Stimulated activated CD8-positive, alpha-beta memory T cell treated with anti-CD3 and anti-CD28 coated beads, Interleukin-12 subunit alpha, Interleukin-12 subunit beta, amount 100 ng/mL, for 1 hour (primary cell): ENCODE measurements at places on chromosomes 11 and 22.

GRCh38 chr22:23278883-23279675 is 98.8 kb downstream of the BCR start:
- DNase-seq = peak; percentile 3

DNA sequence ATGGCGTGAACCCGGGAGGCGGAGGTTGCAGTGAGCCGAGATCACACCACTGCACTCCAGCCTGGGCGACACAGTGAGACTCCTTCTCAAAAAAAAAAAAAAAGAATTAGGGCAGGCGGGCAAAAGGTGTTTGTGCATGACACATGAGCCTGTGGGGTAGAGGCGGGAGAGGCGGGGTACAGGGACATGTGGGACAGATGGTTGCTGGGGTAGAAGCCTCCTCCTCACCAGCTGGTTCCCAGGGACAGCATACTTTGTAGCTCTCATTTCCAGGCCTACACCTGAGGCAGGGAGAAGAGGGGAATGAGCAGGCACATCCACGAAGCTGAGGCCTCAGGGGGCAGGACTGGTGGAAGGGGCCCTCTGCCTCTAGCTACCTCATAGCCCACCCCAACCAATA is 23.7 kb downstream of the YWHAH start:
- no peak for DNase-seq

- no peak for DNase-seq
Measured at GRCh38 chr11:19982774-19983495, 177.3 kb downstream of the DBX1 start.

DNA sequence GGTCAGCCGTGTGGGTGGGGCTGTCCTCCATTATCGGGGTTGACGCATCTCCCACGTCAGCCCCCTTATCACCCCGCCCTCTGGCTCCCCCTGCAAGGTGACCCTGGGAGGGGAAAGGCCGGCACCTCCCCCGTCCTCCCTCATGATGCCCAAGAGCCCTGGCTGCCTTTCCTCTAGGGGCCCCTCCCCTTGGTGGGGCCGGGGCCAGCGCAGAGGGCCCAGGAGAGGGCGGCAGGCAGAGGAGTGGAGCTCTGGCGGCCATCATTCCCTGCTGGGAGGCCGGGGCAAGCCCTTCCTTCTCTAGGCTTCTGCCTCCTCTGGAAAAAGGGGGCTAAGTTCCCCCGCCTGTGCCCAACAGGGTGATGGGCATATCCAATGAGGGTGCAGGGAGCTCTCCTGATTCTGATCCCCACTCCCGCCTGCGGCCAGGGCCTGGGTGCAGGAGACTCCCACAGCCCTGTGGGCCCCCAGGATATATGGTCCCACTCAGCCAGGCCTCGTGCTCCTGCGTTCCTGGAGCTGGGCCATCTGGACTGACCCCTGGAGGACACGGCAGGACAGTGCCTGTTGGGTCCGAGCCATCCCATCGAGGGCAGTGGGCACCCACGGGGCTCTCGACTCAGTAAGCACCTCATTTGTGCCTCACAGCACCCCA is 12.3 kb downstream of the MYRF start:
- DNase-seq = no peak

DNA sequence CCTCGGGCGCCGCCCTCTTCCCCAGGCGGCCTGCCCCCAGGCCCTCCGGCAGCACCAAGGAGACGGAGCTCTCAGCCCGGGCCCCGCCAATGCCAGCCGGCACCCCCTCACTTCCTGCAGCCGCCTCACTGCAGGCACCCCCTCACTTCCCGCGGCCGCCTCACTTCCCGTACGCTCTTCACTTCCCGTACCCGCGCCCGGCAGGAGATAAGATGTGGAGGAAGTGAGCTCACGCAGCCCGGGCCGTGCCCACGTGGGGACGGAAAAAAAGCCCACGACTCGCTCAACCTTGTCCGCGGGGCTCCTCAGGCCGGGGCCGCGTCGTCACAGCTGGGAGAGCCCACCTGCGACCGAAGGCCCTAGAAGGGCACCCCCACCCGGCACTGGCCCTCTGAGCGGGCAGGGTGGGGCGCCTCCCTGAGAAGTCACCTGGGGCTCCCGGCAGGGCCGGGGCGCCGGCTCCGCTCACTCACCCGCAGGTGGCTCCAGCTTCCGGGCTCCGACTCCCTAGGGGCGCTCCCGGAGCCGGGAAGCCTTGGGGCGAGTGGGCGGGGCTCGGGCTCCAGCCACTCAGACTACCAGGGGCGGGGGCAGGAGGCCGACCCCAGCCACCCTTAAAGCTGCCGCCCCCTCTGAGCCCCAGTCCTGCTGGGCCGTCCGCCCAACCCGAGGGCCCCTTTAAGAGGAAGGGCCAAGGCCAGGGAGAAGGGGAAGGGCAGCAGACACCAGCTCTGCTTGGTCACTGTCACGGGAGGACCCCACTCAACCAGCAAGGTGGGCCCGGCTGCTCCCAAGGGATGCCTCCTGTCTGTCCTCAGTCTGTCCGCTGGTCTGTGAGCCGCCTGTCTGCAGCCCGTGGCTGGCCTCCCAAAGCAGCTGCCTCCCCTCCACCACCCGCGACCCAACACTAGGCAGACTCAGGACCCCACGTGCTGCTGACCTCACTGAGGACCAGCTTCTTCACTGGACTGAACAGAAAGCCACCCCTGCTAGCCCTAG is 31.4 kb downstream of the PISD start:
- DNase-seq = peak; percentile 80

- no peak for DNase-seq
Measured at GRCh38 chr22:31346733-31347250, 646 bp upstream of the PATZ1 start.

GRCh38 chr22:48721395-48721669 is 1106.3 kb downstream of the BRD1 start:
- DNase-seq = no peak

DNA sequence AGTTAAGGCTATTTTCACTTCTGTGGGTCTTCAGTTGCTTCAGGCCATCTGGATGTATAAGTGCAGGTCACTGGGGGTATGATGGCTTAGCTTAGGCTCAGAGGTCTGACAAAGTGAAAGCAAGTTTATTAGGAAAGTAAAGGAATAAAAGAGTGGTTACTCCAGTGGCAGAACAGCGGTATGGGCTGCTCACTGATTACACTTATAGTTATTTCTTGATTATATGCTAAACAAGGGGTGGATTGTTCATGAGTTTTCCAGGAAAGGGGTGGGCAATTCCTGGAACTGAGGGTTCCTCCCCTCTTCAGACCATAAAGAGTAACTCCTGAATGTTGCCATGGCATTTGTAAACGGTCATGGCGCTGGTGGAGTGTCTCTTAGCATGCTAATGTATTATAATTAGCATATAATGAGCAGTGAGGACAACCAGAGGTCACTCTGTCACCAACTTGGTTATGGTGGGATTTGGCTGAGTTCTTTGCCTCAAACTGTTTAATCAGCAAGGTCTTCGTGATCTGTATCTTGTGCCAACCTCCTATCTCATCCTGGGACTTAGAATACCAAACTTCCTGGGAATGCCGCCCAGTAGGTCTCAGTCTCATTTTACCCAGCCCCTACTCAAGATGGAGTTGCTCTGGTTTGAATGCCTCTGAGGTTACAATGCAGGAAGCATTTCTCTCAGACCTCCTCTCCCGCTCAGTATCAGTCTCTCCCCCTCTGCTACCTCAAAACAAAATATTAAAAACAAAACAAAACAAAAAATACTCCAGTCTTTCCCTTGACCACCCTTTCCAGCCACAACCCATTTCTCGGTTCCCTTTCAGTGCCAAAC is 106.6 kb upstream of the SLC22A12 start:
- DNase-seq = no peak

GRCh38 chr11:71423181-71423790 is 24.9 kb downstream of the DHCR7 start:
- no peak for DNase-seq

DNA sequence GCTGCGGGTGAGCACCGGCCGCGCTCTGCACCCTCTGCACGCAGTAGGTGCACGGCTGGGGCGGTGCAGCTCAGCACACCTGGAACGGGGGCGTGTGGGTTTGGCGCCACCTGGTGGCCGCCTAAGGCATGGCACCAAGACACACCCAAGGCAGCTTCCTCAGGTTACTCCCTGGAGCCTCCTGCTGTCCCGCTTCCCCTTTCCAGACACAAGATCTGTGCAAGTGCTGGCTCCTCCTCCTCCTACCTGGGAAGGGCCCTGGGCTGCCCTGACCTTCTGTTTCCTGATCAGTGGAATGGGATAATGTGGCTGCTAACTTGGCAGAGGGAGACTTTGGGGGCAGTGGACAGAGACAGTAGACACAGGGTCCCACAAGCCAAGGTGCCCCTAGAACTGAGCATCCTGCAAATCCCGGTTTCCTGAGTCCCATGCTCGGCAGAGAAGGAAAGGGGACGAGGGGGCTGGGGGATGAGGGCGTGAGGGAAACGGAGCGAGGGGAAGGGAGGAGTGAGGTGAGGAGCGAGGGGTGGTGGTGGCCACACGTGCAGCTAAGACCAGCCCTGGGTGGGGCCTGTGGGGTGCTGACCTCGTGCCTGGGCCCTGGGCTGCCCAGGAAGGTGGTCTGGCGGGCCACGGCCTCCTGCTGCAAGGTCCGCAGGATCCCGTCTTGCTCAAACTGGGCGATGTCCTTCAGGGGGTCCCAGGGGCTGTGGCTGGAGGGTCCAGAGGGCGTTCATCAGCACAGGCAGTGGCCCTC is 34.8 kb upstream of the CARS1 start:
- peak; percentile 40 for DNase-seq

DNA sequence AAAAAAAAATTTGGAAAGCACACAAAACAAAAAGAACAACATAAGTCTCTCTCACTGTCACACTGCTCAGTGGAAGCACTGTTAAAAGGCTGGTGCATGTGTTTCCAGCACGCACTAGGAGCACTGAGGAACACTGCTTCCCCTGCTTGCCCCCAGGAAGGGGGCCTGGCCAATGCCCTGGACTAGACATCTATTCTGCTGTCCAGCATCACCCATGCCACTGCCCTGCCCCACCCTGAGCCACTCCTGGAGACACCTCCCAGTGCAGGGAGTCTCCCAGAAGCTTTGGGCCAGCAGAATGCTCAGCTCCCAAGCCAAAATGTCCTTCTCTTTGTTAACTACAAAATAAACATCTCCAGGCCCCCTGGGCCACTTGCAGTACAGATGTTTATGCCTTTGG is 49.7 kb upstream of the EMID1 start:
- no peak for DNase-seq

DNA sequence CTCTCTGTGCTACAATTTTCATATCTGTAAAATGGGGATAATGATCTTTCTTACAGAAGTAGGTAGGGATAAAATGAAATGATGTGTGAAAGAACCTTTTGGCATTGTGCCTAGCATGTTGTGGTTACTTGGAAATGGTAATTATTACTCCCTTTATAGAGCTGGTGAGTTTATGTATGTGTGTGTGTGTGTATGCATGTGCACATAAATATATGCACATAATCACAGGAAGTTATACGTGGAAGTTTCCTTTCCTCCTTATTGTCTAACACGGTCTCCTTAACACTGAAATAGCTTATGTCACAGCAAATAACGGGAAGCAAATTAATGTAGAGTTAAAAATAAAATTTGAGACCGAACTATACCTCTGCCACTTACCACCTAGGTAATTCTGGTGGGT is 163.7 kb upstream of the ZBED5 start:
- DNase-seq = no peak

DNA sequence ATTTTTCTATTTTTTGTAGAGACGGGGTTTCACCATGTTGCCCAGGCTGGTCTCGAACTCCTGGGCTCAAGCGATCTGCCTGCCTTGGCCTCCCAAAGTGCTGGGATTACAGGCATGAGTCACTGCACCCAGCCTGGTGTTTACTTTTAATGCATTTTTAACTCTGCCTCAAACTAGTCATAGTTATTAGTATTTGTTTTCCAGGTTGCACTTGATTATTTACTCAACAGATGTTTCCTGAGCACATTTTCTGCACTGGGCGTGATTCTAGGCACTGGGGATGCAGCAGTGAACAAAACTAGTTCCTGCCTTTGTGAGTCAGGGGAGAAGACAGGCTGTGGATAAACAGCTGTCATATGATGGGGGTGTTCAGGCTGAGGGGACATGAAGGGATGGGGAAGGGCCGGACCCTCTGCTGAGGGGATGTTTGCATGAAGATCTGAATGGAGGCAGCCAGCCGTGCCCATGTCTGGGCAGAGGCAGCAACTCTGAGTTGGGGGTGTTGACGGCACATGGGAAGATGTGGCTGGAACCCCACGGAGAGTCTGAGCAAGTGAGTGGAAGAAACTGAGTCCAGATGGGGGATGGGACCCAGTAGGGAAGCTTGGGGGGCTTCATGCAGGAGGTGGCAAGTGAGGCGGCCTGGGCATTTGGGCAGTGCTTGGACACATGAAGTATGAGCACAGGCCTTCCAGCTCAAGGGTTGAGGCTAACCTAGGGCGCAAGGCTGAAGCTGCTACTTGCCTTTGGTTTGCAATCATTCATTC is 34.4 kb downstream of the MPPED1 start:
- no peak for DNase-seq

GRCh38 chr22:43828725-43828997 is 16.6 kb upstream of the EFCAB6 start:
- DNase-seq = no peak

DNA sequence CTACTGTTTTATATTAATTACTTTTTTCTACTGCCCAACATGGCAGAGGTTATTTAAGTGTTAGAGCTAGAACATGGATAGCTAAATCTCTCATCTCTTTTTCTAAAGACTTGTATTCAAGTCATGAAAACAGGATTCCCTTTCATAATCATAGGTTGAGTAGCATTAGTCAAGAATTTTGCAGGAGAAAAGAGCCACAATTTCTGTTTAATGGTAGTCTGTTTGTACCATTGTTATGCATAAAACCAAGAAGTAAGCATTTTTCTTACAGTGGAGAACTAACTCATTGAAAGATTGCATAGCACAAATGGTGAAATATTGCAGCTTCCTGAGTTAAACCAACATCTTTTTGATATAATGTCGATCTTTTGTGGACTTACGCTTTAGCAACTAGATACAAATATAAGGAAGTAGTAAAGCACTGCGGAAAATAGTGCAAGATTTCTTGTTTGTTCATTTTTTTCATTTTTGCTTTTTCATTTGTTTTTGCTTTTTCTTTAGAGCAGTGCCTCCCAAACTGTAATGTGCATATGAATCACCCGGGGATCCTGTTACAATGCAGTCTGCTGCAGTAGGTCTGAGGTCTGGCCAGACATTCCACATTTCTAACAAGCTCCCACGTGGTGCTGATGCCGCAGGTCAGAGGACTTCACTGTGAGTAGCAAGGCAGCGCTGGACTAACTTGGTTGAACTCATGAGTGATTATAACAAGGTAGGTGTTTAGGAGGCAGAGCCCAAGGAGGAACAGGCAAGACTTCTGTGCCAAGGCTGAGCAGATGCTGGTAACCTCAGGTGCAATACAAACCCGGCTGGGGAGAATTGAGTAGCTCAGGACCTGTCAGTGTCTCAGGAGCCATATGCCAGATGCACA is 4.6 kb downstream of the ETS1 start:
- no peak for DNase-seq

- no peak for DNase-seq
Measured at GRCh38 chr11:122267602-122268001, 151.6 kb upstream of the BLID start.

- DNase-seq = no peak
Measured at GRCh38 chr11:104060004-104060794, 23.8 kb downstream of the DDI1 start.

GRCh38 chr11:86288776-86289507 is 13.1 kb upstream of the HIKESHI start:
- DNase-seq = no peak

GRCh38 chr11:85440273-85440672 is 186.9 kb downstream of the DLG2 start:
- DNase-seq = no peak

- DNase-seq = no peak
Measured at GRCh38 chr11:12216671-12217374, 106.4 kb downstream of the MICAL2 start.

- DNase-seq = no peak
Measured at GRCh38 chr22:27133681-27134314, 476.4 kb downstream of the MIAT start.

- DNase-seq = no peak
Measured at GRCh38 chr11:6191742-6192141, 7.3 kb upstream of the OR52W1 start.
